ENCODE measurements at places on chromosomes 3 and 15. TPM values are rescaled to one million over a fixed set of nuclear protein-coding genes. Genes with fewer than 3 reads are reported as not detected.

GRCh38 chr15:59251001-59251845 is 44.6 kb downstream of the LDHAL6B start:
- peak; percentile 15 for DNase-seq

GRCh38 chr3:2535206-2535605 is 436.5 kb downstream of the CNTN4 start:
- DNase-seq = no peak

GRCh38 chr15:78220713-78221112 is 13.7 kb downstream of the ACSBG1 start:
- DNase-seq = no peak

DNA sequence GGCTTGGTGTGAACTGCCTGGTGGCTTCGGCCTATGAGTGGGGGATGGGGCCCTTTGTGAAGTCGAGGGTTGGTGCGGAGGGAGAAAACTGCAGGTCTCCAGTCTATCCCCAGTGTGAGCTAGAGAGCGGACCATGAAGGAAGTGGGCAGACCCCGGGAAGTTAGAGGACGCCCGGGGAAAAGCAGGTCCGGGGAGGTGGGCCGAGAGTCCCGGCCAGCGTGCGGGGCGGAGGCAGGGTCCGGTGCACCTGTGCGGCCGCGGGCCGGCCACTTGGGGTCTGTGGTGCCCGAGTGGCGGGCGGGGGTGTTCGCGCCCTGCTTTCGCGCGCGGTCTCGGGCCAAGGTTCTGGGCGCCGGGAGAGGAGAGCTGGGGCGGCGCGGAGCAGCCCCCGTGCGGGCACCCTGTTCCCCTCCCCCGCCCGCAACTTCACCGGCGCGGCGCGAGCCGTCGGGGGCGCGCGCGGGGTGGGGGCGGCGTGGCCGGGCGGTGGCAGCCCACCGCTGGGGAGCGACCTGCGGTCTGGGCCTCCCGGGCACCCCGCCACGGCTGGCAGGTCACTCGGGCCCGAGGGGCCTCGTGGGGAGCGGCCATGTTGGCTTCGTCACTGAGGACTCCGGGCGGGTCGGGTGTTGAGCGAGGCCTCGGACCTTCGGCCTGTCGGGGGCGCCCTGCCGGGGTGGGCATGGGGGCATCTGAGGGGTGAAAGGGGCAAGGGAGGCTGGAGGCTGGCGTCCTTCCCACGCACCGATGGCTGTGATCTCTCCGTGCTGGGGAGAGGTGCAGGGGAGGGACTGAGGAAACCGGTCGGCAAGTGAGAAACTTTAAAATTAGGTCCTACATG is 4.8 kb downstream of the UBE2E1 start:
- DNase-seq = peak; percentile 95

DNA sequence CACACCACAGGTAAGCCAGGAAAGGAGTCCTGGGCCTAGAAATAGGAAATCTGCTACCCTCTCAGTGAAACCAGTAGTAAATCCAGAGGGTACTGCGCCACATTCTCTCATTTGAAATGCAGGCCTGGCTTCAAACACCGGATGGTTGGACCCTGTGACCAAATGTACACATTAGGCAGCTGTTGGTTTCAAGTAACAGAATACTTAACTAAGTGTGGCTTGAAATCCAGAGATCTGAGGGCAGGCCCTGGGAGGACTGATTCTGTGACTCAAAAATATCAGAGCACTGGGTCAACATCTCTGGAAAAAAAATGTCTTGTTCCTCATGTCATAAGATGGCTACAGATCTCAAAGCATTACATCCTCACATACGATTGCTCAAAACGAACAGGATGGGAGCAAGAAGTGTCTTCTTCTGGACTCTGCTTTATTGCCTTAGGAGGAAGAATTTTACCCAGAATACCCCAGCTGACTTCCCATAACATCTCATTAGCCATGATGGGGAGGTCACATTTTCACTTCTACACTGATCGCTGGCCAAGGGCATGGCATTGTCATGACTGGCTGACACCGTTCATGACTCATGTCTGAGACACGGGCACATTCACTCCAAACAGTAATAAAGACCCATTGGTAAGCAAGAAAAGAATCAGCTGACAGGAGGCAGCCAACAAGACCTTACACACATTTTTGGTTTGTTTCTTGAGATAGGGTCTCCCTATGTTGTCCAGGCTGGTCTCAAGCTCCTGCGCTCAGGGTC is 166.0 kb downstream of the ARRDC4 start:
- no peak for DNase-seq

DNA sequence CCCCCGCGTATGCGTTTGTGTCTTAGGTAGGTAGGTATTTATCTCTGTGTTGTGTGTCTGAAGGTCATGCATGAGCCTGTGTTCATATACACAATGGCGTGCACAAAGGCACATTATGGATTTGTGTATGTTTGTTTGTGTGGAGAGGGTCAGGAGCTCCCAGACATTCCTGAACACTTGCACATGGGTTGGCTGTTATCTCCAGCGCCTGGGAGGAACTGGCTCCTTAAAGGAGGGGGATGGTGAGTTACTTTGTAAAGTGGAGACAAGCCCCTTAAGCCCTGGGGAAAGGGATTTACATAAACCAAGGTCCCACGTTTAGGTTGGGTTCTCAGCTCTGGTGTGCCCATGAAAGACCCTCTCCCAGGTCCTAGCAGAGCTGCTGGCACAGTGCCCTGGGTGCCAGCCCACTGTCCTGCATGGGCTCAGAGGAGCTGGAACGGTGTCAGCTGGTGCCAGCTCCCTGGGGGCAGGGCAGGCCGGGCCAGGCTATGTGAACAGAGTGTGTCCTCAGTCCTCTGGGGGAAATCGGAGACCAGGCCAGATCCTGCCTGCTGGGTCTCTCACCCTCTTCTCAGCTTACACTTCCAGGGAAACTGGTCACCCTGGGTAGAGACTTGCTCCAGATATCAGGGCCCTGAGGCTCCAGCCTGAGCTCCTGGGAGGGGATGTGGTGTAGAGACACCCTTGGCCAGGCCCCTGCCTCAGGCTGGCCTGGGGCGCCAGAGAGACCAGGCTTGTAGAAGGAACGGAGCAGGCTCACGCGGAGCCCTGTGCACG is 25.1 kb downstream of the SNX33 start:
- peak; percentile 95 for DNase-seq

GRCh38 chr3:55434789-55435188 is 52.3 kb downstream of the WNT5A start:
- no peak for DNase-seq

- DNase-seq = no peak
Measured at GRCh38 chr3:3665546-3665945, 133.7 kb upstream of the LRRN1 start.

GRCh38 chr3:5441401-5441800 is 253.9 kb downstream of the EDEM1 start:
- DNase-seq = no peak

DNA sequence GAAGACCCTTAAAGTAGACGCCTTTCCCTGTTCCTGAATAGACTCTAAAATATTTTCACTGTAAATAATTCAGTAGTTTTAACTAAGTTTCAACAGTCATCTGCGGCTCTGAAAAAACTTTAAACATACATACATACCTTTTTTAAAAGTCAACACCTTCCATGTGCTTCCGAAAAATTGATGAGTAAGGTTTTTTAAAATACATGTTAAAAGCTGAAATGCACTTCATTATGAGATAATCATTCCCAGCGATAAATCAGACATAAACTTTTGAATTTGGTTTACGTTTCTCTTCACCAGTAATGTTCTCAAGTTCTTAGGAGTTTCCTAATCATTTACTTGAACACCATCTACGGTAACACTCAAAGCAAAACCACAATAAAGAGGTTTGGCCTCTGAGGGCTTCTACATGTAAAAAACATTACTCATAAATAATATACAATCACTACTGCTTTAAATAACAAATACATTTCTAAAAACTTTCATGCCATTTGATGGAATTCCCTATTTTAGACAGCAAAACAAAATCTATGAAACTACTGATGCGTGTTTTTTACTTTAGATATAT is 403.5 kb downstream of the SHQ1 start:
- no peak for DNase-seq

DNA sequence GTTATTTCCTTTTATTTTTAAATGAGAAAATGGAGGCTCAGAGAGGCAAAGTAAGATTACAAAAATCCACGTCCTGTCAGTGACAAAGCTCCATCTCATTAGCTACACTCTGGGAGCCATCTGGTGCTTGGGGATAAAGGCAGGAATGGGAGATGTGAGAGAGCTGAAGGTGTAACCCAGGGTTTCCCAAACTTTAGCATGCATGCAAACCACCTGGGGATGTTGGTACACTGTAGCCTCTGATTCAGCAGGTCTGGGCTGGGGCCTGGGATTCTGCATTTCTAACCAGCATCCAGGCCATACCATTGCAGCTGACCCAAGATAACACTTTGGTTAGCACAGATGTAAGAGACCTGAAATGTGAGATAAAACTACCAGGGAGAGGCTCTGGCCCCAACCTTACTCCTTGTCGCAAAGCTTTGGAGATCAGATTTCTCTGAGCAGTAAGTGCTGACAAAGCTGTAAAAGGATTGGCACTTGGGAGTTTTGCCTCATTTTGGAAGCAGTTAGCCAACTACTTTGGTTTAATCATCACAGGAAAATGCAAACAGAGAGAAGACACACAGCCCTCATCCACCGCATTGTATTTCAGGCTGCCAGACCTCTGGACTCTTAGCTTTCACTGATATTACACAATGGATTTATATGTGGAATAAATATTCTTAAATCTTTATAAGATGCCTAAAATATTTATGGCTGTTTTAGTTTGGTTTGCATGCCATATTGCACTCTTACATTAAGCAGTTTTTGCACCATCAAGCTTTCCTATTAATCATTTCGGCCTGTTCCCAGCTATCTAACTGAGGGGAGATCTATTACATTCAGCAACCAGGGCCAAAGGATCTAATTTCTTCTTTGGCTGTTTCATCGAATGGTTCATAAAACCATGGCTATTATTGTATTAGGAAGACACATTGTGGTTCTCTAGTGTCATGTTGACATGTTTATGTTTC is 263.0 kb downstream of the EBLN2 start:
- no peak for DNase-seq

GRCh38 chr15:37819191-37819590 is 115.2 kb upstream of the TMCO5A start:
- DNase-seq = peak; percentile 47

Gene TMIE
- total RNA-seq = under 0.01 TPM

Gene BOC
- 29.2 TPM for total RNA-seq

Gene ITIH1
- not detected for total RNA-seq

Gene NEIL1
- 5.0 TPM for total RNA-seq

Gene MYEF2
- 0.88 TPM for total RNA-seq

Gene ALCAM
- total RNA-seq = 276 TPM

Gene CCR4
- total RNA-seq = not detected

Gene APBA2
- 8.8 TPM for total RNA-seq

Gene CACNA2D2
- total RNA-seq = not detected

Gene KBTBD12
- not detected for total RNA-seq

Gene RPP25
- total RNA-seq = 6.2 TPM
